Osteocyte (in vitro differentiated cells): ENCODE measurements at places on chromosomes 7 and 10. TPM values are rescaled to one million over a fixed set of nuclear protein-coding genes. Genes with fewer than 3 reads are reported as not detected.

DNA sequence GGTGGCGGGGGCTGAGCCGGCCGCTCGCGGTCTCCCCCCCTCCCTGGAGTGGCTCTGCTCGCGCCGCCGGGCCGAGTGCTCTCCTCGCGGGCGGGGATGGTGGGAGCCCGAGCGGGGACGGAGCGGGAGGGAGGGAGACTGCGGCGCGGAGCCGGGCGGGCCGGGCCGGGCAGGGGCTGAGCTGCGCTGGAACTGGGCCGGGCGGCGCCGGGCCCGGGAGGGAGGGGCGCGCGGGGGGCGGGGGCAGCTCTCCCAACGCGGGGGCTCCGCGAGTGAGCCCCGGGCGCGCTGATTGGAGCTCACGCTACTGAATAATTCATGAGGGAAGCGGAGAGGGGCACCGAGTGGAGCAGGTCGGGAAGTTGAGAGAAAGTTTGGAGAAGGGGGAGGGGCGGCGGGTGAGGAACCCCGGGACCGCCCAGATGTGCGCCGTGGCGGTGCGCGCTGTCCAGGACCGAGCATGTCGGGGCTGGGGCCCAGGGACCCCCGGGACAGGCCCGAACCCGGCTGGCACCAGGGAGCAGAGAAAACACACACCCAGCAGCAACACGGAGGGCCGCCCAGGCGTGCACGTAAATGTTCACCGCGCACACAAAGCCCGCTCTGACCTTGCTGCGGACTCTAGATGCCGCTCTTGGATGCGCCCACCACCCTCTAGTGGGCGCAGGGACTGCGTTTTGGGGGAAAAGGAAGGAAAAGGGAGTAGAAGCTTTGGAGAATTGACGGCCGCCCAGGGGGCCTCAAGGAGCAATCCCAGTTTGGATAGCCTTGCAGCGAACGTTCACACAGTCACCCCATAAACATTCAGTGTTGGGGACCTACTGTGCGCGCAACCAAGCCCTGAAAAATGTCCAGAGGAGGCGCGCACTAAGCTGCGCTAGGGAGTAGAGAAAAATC, at the start of gene EPHB4:
TSS of gene EPHB4 (minus strand) at position 194 of the 897 bp plus-strand sequence. CDS start 493 bp downstream, outside the sequence.
- H3K27ac ChIP-seq = peak within 1 kb of the TSS; percentile 89
- H3K36me3 ChIP-seq = peaks cover 6% of the 10 kb centered on the region
- peaks cover 35% of the 10 kb centered on the region for H3K4me1 ChIP-seq
- DNase-seq = peak; percentile 93
- H3K27me3 ChIP-seq = no peaks in the 10 kb centered on the region

ACSM6 gene
- not detected in 2 replicates for total RNA-seq

DNA sequence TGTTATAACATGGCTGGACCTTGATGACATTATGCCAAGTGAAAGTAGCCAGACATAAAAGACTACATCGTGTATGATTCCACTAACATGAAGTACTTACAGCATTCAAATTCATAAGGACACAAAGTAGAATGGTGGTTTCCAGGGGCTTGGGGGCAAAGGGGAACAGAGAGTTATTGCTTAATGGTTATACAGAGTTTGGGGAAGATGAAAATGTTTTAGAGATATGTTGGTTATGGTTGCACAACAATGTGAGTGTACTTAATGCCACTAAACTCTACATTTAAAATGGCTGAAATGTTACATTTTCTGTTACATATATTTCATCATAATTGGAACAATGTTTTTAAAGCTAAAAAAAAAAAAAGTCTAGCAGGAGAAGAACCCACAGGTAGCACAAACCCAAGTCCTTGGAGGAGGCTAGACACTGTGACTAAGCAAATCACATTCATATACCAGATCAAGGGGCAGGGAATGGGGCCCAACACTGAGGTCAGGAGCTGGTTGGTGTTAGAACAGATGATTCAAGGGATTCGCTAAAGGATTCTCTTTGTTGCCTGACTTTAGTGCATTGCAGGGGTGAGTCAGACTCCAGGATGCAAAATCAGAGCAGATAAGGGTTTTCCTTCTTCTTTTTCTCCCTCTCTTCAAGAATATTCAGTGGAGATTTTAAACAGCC, 25.1 kb upstream of the AOAH start:
- no peaks in the 10 kb centered on the region for H3K27me3 ChIP-seq
- H3K4me3 ChIP-seq = no peak overlapping the region
- DNase-seq = no peak
- H3K36me3 ChIP-seq = no peaks in the 10 kb centered on the region
- H3K4me1 ChIP-seq = peaks cover 23% of the 10 kb centered on the region

- H3K36me3 ChIP-seq = no peaks in the 10 kb centered on the region
- H3K27me3 ChIP-seq = no peaks in the 10 kb centered on the region
- no peak overlapping the region for H3K4me3 ChIP-seq
- H3K4me1 ChIP-seq = peaks cover 32% of the 10 kb centered on the region
These were observed 21.0 kb downstream of the PIP4K2A start for GRCh38 chr10:22693371-22693784.

DNA sequence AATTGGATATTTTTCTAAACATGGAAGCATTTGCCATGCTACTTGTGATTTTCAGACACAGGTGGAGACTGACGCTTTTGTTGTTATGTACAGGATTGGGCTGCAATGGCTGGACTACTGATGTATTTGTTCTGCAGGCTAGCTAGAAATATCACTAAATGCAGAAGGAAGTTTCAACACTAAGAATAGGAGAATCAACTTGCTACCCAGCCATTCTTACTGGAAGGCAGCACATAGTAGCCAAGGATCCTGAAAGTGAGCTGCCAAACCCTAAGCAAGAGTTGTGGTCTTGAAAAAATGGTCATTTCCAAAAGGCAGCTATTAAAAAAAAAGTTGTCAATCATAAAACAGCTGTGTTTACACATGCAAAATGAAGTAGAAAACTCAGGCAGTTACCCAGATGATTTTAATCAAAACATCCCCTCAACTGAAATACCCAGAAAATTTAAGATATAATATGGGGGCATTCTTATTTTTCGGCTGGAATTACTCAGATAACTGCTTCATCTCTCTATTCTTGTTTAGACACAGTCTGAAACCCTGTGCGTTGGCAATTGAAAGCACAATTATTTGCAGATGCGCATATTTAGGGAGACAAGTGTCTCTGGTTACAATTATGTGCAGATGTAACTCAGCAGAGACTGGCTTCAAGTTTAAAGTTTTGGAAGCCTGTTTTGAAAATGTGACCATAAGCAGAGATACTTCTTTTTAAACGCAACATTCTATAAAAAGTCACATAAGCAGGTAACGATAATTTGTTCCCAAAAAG, 31.2 kb downstream of the GFRA1 start:
- no peak for DNase-seq
- no peaks in the 10 kb centered on the region for H3K27me3 ChIP-seq
- no peak overlapping the region for H3K4me3 ChIP-seq
- peak overlapping the region; percentile 44 for H3K27ac ChIP-seq
- H3K4me1 ChIP-seq = peaks cover 38% of the 10 kb centered on the region
- H3K36me3 ChIP-seq = peaks cover 2% of the 10 kb centered on the region
